ENCODE measurements at places on chromosomes 12 and 14.

DNA sequence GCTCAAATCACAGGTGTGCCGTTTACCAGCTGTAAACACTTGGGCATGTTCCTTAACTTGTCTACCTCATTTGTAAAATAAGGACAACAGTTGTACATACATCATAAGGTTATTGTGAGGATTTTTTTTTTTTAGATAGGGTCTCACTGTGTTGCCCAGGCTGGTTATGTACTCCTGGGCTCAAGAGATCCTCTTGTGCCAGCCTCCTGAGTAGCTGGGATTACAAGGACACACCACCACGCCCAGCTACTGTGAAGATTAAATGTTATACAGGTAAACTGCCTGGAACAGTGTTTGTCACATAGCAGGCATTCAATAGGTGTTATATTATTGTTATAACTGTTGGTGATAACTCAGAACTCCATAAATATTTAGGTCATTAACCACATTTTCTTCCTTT is 12.7 kb downstream of the TMED10 start:
- no peak for DNase-seq

DNA sequence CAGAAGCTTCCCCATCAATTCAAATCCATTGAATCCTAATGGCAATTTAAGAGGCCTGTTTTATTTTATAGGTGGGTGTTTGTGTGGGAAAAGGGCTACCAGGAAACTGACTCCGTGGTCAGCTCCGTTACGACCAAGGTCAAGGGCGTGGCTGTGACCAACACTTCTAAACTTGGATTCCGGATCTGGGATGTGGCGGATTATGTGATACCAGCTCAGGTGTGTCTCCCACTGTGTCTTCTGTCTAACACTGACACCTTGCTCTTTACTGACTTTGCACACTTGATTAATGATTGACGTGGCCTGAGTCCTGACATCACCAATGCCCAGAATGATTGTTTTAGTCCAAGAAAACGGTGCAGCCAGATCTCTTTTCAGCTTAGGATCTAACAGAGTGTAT is 7.1 kb downstream of the P2RX4 start:
- no peak for DNase-seq

- DNase-seq, result no peak
These were observed 60.3 kb downstream of the HSPB8 start for GRCh38 chr12:119239040-119239439.

- DNase-seq, result no peak
These were observed 105.3 kb upstream of the FOXG1 start for GRCh38 chr14:28661171-28661772.

DNA sequence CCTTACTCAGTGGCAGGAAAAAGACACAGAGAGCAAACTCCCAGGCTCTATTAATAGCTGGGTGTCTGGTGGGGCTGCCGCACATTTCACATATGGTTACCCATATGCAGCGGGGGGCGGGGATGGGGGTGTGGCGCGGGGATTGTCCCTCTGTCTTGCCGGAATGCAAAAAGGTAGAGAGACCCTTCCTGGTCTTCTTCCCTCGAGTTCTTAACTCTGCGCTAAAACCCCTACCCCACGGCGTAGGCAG is 1.7 kb downstream of the PRMT8 start:
- DNase-seq, result no peak

DNA sequence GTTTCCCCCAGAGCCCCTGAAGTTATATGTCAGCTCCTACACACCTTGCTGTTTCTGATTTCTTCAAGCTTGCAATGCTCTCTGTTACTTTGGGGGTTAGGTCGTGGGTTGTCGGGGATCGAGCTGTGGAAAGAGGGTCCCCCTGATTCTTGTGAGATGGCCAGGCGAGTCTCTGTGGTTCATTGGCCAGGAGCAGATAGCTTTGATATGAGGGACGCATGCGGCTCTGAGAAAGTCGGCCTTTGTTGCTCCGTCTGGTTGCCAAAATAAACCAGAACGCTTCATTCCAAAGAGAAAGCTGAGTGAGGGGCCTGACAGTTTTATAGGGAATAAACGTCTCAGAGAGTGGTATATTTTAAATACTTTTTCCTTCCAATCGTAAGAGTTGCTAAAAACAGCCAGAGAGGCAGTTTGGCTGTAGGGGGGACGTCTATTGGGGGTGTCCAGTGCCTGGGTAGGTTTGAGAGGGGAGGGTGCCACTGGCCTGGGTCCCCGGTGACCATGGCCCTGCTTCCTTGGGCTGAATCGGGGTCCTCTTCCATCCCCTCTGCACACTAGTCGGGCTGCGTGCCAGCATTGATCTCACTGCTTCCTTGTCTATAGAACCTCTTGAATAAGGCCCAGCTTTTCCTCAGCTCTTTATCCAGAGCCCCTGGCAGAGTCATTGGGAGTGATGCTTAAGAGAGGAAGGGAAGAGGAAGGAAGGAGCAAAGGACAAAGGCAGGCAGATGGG is 18.9 kb downstream of the CCND2 start:
- no peak for DNase-seq

DNA sequence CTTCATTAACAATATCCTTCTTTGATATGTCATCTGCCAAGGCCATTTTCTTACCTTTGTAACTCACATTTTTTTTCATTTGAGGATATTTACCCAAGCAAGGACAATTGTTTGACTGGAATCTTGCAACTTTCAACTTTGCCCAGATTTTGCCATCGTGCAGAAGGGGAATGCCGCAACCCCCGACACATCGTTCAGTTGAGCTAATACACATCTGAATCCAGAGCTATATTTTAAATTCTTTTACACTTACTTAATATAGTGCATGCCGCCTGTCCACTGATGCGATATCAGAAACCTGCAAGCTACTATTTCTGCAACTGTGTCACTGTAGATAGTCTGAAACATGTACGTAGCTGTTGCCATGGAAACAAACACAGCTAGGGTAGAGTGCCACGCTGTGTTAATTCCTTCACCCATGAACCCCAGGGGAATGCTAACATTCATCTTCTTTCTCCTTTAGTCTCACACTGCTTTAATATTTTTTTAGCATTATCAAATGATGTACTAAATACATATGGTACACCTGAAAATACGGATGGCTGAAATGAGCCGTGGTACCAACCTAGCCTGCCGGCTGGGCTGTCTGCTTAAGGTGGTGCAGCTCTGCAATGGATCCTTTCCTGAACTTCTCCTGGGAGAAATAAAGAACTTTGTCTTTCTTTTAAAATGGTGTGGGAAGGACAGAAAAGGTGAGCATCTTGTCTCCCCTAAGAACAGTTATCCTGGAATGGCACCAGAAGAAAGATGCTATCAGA is 77.0 kb upstream of the FOXN3 start:
- no peak for DNase-seq

DNA sequence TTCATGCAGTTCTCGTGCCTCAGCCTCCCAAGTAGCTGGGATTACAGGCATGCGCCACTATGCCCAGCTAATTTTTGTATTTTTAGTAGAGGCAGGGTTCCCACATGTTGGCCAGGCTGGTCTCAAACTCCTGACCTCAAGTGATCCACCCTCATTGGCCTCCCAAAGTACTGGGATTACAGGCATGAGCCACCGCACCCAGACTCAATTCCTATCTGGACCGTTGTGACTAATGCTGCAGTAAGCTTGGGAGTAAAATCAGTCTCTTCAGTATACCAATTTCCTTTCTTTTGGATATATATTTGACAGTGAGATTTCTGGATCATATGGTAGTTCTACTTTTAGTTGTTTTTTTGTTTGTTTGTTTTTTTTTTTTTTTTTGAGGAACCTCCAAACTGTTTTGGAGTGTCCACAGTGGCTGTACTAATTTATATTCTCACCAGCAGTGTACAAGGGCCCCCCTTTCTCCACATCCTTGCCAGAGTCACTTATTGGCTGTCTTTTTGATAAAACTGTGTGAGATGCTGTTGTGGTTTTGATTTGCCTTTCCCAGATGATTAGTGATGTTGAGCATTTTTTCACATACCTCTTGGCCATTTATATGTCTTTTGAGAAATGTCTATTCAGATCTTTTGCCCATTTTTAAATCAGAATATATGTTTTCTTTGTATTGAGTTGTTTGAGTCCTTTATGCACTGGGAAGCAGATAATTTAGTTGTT is 37.3 kb upstream of the EVL start:
- no peak for DNase-seq

GRCh38 chr12:107503129-107503855 is 182.3 kb upstream of the PWP1 start:
- DNase-seq, result no peak

GRCh38 chr12:111102102-111102739 is 181.8 kb upstream of the MYL2 start:
- no peak for DNase-seq

- DNase-seq, result no peak
These were observed 6.0 kb upstream of the ACADS start for GRCh38 chr12:120719496-120720233.

- DNase-seq, result no peak
These were observed 7.0 kb downstream of the ETNK1 start for GRCh38 chr12:22631863-22632463.

- DNase-seq, result no peak
These were observed 93.7 kb downstream of the SPTSSA start for GRCh38 chr14:34368115-34368970.

DNA sequence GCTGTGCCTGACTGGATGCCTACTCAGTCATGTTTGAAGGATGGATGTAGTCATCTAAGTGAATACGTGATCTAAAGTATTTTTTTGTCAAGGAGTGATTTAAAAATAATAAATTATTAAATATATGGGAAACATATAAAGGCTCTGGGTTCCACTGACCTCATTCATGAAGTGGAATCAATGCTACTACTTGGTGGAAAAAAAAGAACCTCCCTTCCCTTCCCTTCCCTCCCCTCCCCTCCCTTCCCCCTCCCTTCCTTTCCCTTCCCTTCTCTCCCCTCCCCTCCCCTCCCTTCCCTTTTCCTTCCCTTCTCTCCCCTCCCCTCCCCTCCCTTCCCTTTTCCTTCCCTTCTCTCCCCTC is 162.7 kb downstream of the ESRRB start:
- DNase-seq, result no peak

- DNase-seq, result no peak
These were observed 260.0 kb upstream of the PLEKHG7 start for GRCh38 chr12:92442782-92443181.

DNA sequence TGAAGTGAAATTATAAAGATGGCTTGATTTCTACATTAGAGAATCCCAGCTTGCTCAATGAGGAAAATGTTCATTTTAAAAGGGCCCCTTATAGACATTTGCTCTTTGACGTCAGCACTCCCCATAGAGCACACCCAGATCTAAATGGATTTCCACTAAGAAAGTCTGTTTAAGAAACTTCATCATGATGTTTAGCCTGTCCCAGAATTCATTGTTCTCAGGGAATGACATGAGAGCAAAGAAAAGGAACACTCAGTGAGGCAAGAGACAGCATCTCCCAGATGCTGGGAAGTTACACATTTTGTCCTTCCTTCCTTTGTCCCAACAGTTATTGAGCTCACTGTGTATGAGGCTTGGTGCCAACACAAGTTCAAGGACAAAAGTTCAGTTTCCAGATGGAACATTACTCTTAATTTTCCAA is 4.9 kb downstream of the PHLDA1 start:
- DNase-seq, result no peak

GRCh38 chr12:53729644-53730043 is 2.4 kb upstream of the CALCOCO1 start:
- no peak for DNase-seq

- no peak for DNase-seq
These were observed 52.7 kb downstream of the FOXN3 start for GRCh38 chr14:89364316-89364715.

- DNase-seq, result no peak
These were observed 158.7 kb downstream of the METTL25 start for GRCh38 chr12:82517027-82517426.

DNA sequence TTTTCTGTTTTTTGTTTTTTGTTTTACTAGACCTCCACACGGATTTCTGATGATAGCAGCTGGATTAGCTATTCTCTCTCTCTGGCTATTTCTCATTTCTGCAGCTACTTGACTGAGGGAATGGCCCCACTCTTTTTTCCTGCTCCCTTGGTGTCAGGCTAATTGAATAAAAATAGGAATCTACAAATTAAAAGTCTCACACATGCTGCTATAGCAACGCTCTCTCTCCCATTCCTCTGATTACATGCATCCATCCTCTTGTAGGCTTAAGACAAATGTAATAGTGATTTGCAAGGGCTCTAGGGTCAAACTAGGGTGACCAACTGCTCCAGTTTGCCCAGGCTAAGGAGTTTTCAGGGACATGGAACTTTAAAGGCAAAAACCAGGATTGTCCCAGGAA is 221.8 kb downstream of the PHLDA1 start:
- DNase-seq, result no peak

DNA sequence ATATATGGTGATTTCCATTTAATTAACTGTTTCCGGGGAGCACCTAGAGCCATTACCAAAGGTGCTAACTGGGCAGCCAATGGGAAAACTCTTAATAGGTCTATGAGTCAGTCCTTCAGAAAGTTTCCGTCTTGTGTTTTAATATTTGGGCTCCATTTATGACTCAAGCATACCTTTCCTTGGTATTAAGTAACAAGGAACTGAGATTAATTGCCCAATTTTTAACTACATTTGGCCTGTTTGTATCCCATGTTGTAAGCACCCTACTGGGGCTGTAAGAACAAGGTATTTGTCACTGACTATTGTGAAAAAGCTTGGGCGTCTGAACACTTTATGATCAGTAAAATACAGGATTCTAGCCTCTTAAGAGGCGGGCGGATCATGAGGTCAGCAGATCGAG is 62.8 kb upstream of the FOXN3 start:
- no peak for DNase-seq

GRCh38 chr12:79108962-79109361 is 244.4 kb downstream of the SYT1 start:
- DNase-seq, result no peak

GRCh38 chr12:70449074-70449752 is 83.1 kb downstream of the KCNMB4 start:
- DNase-seq, result no peak

DNA sequence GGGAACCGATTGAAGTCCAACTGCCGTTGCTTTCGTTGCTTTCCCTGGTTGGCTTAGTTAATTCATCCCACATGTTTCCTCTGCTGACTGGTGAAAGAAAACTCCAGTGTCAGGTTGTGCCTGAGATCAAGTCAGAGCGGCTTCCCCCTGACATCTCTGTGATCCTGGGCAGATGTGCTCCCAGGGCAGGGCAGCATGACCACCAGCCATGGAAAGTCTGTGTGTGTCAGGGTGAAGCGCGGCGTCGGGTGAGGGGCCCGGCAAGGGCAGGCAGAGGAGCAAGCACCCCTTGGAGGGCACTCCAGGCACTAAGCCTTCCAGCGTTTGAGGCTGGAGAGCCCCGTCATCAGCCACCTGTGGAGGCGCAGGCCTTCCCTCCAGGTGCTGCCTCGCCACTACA is 54.5 kb upstream of the IGF1 start:
- DNase-seq, result no peak

- DNase-seq, result no peak
These were observed 203.8 kb upstream of the SFSWAP start for GRCh38 chr12:131507094-131507493.

Data from amygdala (tissue), 56 donors.